ENCODE measurements at places on chromosomes 5 and 9.

- DNase-seq = no peak
Measured at GRCh38 chr5:132279801-132280200, 14.4 kb upstream of the SLC22A4 start.

DNA sequence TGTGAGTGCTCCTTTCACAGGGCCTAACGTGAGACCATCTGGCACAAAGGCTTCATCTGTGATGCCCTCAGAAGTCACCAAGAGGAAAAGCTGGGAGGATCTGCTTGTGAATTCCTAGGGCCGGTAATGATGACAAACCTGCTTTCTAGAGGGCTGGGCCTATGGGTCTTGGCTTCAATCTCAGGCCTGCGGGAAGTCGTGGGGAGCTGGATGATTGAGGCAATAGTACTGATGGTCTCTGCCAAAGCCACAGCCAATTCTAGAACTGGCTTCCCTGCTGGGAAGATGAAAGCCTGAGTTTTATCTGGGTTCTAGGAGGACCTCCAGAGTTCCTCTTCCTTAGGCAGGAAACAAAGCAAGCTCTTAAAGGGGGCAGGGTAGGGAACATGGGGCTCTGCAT lies 102.7 kb downstream of the TMEM215 start:
- no peak for DNase-seq

DNA sequence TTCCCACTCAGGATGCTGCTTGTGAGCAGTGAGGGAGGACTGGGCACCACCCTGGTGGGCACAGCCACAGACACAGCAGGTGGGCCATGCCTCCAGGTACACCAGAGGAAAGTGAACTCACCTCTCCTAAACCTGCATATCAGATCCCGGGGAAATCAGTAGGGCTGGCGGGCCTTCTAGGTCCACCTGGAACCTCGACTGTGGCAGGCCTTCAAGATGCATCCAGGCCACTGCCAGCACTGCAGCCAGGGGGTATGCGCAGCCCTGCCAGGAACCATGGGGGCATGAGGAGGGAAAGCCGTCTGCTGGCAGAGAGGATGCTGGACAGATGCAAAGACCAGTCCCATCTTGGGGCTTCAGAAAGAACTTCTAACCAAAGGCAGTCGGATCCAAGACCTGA lies 270.6 kb upstream of the IRX4 start:
- no peak for DNase-seq

DNA sequence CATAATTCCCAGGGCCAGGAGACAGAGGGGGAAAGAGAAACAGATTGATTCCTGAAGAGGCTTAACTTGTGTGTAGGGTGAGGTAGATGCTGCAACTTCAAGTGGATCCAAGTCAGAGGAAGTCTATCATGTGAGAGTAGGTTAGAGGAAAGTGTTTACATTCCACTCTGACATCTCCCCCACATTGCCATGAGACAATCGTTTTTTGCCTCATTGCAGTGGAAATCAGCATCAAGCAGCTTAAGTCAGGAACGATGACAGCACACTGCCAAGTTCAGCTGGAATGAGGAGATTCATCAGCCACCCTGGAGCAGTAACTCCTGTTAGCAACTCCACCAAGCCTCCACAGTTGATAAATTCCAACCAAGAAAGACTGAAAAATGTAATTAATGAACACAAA lies 689.7 kb upstream of the MEF2C start:
- DNase-seq = no peak

DNA sequence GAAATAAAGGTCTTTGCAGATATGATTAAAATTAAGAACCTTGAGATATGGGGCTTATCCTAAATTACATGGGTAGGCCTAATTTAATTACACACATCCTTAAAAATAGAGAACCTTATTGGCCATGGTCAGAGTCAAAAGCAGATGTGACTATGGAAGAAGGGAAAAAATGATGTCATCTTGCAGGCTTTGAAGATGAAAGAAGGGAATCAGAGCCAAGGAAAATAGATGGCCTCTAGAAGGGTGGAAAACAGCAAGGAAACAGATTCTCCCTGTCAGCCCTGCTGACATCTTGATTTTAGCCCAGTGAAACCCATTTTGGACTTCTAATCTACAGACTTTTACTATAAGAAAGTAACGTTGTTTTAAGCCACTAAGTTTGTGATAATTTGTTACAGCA lies 37.6 kb upstream of the KCNN2 start:
- DNase-seq = no peak

Measured in NB4 (cell line).